AG08395 (cell line): ENCODE measurements at places on chromosomes 3 and 15.

DNA sequence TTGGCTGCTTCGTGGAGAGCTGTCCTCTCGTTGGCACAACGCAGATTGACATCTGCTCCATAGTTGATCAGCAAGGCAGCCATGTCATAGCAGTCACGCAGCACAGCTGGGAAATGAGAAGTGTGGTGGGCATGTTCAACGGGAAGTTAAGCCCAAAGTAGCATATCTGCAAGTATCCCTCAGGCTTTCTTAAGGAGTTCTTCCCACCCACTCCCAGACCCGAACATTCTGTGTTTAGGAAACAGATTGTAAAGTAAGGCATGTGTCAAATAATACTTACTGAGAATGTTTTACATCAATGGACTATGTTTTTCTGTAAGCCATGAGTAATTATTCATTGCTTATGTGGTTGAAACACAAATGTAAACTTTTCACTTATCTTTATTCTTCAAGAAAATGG, 9.2 kb downstream of the ASB14 start:
- no peak for DNase-seq

DNA sequence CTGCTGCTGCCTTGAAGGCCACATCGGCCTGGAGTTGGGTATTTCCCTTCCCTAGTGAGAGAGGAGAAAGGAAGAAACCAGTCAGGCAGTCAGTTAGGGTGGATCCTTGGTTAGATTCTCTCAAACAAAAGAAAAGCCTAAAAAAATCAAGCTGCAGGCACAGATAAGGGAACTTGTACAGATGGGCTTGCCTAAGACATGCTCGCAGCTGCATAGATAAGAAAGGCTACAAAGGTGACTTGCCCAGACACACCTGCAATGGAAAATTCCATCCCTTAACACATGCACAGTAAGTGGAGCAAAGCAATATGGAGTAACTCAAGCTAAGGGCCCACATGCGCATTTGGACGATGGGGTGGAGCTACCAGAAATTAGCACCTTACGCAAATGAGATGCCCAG, 199.7 kb upstream of the ARPP21 start:
- no peak for DNase-seq

DNA sequence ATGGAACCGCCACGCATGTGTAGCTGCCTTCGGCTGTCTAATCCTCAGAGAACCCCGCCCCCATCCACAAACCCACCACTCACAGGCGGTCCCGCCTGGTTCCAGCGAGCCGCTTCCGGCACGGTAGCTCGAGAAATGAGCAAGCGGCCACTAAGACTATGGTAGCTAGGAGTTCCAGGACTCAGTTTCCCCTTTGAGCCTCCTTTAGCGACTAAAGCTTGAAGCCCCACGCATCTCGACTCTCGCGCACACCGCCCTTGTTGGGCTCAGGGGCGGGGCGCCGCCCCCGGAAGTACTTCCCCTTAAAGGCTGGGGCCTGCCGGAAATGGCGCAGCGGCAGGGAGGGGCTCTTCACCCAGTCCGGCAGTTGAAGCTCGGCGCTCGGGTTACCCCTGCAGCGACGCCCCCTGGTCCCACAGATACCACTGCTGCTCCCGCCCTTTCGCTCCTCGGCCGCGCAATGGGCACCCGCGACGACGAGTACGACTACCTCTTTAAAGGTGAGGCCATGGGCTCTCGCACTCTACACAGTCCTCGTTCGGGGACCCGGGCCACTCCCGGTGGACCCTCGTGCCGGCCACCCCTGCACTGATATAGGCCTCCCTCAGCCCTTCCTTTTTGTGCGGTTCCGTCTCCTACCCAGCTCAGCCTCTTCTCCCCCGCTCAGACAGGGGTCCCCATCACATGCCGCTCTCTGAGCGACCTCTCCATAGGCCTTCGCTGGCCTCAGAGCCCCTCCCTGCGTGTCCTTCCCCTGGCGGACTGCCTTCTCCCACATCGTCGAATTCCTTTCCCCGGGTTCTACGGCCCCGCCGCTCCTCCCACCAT, at the start of gene RAB11A:
TSS of gene RAB11A (plus strand) at position 366 of the 828 bp plus-strand sequence. CDS start at position 461, 95 bp downstream.
- DNase-seq: peak; percentile 97

DNA sequence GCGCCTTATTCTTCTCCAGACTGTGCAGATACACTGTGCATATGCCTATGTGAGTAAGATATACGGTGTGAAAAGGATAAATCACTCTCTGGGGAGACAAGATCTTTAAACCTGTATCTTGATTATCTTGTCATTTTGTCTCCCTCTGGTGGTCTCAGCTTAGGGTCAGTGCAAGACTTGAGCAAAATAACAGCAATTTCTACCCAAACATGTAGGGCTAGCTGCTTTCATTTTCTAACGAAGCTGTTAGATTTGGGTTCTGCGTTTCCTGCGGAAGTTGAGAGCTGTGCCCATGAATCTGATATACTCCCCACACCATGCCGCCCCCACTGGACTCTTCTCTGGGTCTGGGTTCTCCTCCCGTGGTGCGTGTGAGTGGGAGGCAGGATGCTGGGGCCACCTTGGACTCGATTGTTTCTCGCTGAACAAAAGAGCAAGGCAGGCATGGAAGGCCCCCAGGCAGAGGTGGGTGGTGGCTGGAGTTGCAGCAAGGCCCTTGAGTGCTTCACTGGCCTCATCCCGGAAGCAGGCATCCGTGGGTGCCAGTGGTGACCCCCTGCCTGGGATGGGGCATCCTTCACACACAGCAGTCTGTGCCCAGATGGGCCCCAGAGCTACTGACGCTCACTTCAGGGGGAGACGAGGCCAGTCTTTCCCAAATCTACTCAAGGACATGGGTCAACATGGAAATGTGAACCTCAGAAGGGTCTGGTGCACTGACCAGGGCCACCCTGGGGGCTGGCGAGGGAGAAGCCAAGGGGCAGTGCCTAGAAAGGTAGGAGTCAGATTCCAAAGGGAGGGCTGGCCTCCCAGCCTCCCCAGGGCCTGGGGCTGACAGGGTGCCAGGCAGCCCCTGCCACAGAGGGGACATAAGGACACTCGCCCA, 179.6 kb downstream of the NSMCE3 start:
- no peak for DNase-seq

DNA sequence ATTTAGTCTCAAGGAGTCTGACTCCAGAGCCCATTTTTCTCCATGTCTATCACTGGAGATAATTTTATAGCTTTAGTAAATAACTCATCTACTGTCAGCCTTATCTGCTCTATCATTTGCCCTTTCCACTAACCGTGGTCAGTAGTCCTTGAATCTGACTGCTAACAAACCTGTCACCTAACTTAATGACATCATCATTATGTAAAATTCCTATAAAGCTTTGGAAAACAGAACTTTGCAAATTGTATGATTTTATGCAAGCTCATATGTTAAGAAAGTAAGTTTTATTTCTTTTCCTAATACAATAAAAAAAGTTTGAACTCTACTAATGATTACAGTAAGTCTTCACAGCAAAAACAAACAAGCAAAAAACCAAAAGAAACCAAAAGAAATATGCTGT, 293.9 kb downstream of the CADM2 start:
- DNase-seq: no peak
